ENCODE measurements at places on chromosomes 2 and 18.

DNA sequence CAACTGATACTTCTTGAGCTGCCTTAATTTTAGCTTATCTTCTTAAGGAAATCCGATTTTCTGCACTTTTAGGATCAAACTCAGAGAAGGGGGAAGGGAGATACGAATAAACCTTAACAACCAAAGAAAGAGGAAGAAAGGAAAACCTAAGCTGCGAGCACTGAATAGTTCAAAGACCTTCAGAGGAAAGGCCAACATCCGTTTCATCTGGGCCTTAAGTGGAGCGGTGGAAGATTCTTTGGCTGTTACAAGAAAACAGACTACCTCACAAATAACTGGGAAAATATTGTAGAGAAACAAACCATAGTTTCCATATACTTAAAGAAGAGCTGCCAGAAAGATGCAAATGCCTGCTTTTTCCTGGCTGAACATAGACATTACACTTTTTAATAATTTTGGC, 43.6 kb downstream of the VIT start:
- DNase-seq = no peak

GRCh38 chr18:59607078-59607379, 90.2 kb downstream of the CCBE1 start:
- no peak for DNase-seq

- DNase-seq = no peak
These were observed 179.1 kb upstream of the RPRM start for GRCh38 chr2:153657651-153658050.

- no peak for DNase-seq
These were observed at the start of gene SOCS6 for GRCh38 chr18:70288851-70289328. TSS of gene SOCS6 (plus strand) at chr18:70289045. CDS start at chr18:70324669, 35,624 bp downstream.

GRCh38 chr2:224930124-224930523, 112.1 kb downstream of the DOCK10 start:
- DNase-seq = no peak

GRCh38 chr2:6993229-6993640, 76.0 kb downstream of the RNF144A start:
- no peak for DNase-seq

GRCh38 chr2:231218366-231218765, 19.9 kb downstream of the ARMC9 start:
- DNase-seq = no peak

- DNase-seq = no peak
These were observed 636.0 kb downstream of the NR4A2 start for GRCh38 chr2:155696571-155696970.
